Cortex of kidney (tissue), 1 donor: ENCODE measurements at places on chromosomes 5 and 9.

GRCh38 chr5:158777647-158778350, 321.9 kb downstream of the EBF1 start:
- DNase-seq, result no peak

GRCh38 chr9:108021096-108021710, 531.6 kb upstream of the KLF4 start:
- no peak for DNase-seq

DNA sequence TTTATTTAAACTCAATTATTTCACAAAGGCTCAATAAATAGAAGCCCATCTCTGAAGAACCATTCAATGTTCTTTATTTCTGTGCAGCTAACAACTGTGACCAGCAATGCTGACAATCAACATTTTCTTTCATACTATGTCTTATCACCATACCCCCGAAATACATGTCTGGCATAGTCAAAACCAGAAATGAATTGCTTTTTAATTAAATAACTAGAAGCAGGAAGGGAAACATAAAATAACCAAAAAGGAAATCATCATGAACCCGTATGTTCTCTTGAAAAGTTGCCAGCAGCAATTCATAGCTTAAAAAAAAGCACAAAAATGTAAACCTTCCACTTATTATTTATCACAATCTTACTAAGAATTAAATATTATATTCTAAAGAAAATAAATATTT, 212.4 kb downstream of the TMEM232 start:
- no peak for DNase-seq

DNA sequence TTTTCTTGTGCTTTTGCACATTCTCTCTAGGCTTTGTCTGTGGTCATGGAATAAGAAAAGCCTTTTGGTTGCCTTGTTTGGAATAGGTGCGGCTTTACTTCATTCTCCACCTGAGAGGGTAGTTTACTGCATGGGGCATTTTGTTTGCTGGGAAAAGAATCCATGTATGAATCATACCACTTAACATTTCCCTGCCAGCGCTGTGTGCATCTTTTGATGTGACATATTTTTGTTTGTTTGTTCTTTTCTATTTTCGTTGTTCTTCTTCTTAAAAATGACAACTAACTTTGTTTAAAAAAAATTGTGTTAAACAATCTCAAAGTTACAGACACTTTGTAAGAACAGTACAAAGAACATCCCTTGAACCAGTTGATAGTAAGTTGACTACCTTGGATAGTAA, 113.2 kb downstream of the GCNT1 start:
- no peak for DNase-seq

GRCh38 chr5:136018814-136019783, 9.7 kb upstream of the TGFBI start:
- DNase-seq, result no peak

GRCh38 chr5:180170106-180170809, 38.8 kb downstream of the RASGEF1C start:
- DNase-seq, result no peak

GRCh38 chr5:72388646-72389045, 68.5 kb downstream of the PTCD2 start:
- DNase-seq, result no peak

GRCh38 chr9:107312376-107313050, 29.4 kb downstream of the RAD23B start:
- DNase-seq, result no peak
